ENCODE measurements at places on chromosomes 6 and 20.
A peak's percentile ranks its signal among the peaks of the same experiment; 100 is the strongest.

GRCh38 chr6:137171824-137172733 is 1.4 kb downstream of the IL22RA2 start:
- no peak for DNase-seq

GRCh38 chr20:56520180-56520579 is 4.4 kb upstream of the FAM209A start:
- no peak for DNase-seq

DNA sequence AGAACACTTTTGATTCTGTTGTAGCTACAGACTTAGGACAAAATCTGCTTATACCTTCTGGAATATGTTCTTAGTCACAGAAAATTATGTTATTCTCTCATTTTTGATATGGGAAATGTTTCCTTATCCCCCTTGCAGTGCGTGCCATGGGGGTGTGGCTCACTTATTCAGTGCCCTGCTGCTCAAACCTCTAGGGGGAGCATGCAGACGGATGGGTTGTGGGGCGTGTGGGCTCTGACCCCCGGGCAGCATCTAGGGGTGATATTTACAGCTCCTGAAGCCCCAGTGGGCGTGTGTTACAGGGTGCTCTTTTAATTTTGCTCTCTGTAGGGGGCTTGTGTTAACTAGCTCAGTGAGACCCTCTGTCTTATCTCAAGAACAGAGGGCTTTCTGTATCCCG is 61.3 kb upstream of the FERMT1 start:
- DNase-seq, result no peak

DNA sequence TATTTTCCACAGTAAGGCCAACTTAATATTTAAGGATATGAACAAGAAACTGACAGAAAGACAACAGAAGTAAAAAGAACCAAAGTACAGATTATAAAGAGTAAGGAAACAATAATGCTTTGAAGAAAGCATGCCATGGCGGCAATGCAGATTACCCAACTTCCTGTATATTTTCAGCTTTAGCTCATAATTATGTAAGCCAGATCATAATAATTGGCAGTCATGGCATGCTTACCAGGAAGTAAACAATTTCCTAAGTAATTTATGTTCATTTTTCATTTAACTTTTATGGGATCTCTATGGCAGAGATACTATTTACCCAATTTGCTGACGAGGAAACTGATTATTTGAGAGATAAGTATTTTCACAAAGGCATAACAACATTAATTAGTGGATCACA is 988.7 kb downstream of the HACE1 start:
- DNase-seq, result no peak

DNA sequence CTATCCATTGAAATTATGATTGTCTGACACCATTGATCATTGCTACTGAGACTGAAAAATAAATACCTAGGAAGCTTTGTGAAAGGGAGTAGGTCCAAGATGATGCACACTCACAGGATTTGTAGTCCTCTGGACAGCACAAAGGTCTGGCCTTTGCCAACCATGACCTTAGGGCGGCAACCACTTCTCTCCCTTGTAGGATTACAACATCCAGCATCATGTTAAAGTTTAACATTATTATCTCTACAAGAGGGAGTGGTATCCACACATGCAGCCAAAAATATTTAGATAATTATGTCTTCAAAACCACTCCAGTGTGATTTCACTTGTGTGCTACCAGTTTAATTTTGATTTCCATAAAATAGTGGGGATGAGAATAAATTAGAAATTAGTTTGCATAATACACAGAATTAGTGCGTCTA is 51.1 kb upstream of the NHSL1 start:
- peak; percentile 72 for DNase-seq

GRCh38 chr20:58073945-58074856 is 154.3 kb downstream of the ANKRD60 start:
- peak; percentile 39 for DNase-seq
